Right forelimb (tissue), 1 donor: ENCODE measurements at places on chromosomes 2 and 18.

DNA sequence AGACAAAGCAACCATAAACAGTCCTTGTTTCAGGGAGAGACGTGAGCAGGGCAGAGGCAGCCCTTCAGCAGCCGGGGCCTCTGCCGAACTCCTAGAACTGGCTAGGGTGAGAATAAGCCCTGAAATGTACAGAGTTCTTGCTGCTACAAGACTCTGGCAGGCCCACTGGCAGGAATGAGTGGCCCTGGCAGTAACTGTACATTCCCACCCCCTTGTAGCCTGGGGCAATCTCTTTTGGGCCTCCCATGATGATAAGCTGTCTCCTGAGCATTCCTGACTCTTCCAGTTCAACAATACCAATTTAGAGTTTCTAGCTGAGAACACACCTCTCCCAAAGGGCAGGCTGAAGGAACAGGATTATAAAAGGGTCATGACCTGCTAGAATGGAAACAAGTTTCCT, 54.3 kb downstream of the HAUS1 start:
- DNase-seq = no peak

DNA sequence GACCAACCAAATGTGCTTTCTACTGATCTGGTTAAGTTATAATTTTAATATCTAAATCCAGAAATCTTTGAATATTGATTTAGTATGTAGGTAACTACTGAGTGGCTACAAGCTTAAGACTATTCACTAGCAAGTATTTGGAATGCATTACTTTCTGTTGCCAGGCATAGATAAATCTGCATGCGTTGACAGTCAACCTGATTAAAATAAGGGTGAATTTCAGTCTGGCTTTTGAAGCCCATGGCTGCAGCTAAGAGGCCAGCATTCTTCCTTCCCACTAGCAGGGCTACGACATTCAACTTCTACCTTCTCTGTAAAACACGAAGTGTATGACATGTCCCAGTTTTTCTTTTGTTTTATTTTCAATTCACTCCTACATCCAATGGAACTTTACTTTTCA, 340.6 kb downstream of the EPHA4 start:
- DNase-seq = no peak

- no peak for DNase-seq
These were observed 14.6 kb upstream of the KLHL23 start for GRCh38 chr2:169718930-169719504.

DNA sequence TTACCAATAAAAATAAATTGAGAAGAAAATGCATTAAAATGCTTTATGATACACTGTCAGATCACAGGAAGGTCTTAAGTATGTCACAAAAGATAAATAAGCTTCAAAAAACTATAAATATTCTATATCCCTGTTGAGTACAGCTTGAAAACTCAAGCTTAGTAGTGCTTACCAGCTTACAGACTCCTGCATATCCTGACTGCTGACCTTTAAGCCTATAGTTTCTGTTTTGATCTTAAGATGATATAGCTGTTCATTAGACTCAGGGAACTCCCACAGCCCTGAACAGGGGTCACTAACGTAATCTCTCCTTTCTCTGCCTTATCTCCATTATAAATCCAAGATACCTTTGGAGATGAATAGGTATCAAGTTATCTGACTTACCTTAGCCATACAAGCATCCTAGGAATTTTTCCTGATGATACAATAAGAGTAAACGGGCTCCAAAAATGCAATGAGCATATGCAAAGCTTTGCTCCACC, 93.7 kb upstream of the RBBP8 start:
- no peak for DNase-seq

GRCh38 chr2:202018950-202019349, 14.7 kb upstream of the FZD7 start:
- DNase-seq = no peak

- no peak for DNase-seq
These were observed 304.8 kb upstream of the CCDC68 start for GRCh38 chr18:55264108-55264507.

DNA sequence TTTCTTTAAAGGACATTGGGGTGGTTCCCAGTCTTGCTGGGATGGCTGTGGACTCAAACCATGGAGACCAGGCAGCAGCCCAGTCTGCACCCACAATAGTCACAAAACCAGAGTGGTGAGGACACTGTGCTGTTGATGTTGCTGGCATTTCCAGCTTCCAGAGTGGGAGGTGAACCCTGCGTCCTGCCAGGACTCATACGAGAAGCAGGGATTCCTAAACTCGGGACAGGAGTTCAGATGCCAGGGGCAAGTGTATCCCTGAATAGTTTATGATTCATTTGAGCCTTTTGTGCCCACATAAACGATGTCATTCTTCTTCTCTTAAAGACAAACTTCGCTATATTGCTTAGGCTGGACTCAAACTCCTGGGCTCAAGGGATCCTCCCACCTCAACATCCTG, 62.8 kb downstream of the TCF7L1 start:
- no peak for DNase-seq

DNA sequence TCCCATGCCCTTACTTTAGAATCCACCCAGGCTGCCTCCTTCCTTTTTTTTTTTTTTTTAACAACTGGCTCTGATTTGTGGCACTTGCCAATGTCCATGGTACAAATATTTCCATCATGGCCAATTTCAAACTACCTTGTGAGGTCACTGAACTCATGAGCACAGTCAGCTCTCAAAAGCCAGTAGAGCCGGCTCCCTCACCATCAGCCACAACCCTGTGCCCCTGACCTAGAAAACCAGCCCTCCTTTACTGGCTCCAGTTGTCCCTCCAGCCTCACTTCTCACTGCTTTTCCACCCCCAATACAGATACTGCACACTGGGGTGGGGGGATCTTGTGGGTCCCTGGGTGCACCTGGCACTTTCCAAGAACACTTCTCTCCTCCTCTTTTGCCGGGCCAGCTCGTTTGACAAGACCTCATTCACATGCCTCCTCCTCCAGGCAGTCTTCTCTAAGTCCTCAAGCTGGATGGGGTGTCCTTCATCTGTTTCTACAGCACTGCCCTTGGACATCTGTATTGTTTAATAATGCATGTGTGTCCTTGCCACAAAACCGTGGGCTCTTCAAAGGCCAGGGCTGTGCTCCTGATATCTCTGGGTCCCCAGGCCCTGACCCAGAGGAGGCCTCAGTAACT, 35.5 kb downstream of the SDC1 start:
- DNase-seq = no peak

- no peak for DNase-seq
These were observed 270.4 kb downstream of the LRATD1 start for GRCh38 chr2:14902953-14903352.

- no peak for DNase-seq
These were observed 96.4 kb downstream of the VIT start for GRCh38 chr2:36792951-36793350.

GRCh38 chr2:42150159-42150558, 19.0 kb upstream of the EML4 start:
- no peak for DNase-seq

- DNase-seq = no peak
These were observed 403 bp downstream of the TMEM127 start for GRCh38 chr2:96265349-96265839.

DNA sequence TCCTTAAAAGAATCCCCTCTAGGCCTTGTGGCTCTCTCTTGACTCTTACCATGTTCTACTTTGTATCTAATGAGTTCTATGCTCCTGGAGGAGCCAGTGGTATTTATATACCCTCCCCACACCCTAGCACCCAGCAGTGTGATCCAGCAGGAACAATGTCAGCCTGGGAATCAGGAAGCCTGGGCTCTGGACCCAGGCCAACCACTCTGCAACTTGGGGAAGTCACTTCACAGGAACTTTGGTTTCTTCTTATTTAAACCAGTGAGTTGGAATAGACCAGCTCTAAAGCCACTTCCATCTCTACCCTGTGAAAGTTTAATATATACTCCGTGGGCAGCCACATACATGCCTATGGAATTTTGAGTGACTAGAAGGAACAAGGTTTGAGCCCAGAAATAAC, 11.6 kb upstream of the SPTBN1 start:
- no peak for DNase-seq

DNA sequence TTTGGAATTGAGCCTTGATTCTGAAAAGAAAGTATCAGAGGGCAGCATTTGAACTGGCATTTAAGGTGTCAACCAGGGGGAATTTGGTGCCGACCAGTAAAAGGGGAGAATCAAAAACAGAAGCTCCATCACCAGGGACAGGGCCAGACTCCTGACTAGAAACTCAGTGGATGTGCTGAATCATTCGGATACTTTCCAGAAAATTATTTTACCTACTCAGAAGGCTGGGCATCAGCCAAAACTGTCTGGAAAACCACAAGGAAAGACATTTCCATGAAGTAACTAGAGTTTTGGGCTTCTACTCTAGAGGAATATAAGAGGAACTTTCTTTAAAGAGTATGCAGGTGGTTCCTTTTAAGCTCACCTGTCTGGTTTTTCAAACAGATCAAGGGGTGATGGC, 756.6 kb downstream of the RNF144A start:
- DNase-seq = no peak

GRCh38 chr2:42925742-42926433, 133.5 kb upstream of the HAAO start:
- DNase-seq = peak; percentile 75

- DNase-seq = no peak
These were observed 239.3 kb downstream of the PRKCE start for GRCh38 chr2:45890819-45891218.

DNA sequence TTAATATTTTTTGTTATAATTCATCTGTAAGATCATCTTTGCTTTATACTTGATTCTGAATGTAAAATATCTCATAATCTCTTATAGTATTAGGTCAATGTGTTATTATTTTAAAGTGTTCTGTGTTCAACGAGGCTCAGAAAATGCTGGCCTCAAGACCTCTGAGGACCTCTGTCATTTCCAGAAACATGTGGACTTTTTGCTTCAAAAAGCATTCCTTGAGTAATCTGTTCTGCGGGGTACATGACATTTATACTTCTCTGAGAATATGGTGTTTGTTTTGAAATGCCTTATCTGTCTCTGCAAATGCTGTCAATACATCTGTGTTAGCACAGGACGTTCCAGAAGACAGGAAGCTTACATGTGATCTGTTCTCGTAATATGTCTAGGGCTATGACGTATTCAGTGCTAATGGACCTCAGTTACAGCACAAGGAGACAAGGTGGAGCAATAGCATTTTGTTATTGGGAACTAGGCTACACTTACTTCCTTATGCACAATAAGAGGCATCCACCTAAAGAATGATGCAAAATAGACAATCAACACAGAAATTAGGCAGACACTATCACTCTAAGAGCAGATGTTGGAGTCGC, 37.6 kb upstream of the IL1RL1 start:
- DNase-seq = no peak

DNA sequence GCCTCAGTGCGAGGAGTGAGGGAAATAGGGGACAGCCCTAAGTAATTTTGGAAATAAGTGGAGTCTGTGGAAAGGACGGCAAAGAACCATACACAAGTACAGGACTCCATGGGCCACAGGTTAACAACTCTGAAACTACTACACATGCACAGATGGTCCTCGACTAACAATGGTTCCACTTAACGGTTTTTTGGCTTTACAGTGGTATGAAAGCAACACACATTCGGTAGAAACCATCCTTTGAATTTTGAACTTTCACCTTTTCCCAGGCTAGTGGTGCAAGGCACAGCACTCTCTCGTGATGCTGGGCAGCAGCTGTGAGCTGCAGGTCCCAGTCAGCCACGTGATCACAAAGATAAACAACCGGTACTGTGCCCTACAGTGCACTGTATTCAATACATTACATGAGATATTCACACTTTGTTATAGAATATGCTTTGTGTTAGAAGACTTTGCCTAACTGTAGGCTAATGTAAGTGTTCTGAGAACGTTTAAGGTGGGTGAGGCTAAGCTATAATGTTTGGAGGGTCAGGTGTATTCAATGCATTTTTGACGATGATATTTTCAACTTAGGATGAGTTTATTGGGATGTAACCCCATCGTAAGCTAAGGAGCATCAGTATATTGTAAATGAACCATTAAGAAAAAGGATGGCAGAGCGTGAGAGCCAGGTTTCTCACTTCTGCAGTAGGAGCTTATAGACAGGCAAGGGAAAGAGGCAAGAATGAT, 44.6 kb downstream of the TBC1D8 start:
- DNase-seq = no peak

- no peak for DNase-seq
These were observed 61.4 kb downstream of the BCL2L11 start for GRCh38 chr2:111182121-111182520.

DNA sequence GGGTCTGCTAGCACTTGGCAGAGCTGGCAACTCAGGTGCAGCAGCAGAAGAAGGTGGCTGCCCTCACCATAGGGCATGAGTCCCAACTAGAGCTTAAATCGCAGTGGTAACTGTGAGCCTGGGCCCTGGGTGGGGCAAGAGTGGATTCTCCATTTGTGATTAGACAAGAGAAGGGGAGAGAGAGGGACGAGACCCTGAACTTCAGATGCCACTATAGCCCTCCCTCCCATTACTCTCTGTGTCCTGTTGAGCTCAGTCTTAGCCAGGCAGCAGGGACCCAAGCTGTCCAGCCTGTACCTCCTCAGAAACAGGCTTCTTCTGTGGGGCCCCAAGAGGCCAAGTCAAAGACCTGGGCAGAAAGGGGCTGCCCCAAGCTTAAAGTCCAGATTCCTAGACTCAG, 69.7 kb upstream of the B3GNT7 start:
- DNase-seq = no peak

- DNase-seq = no peak
These were observed 31.8 kb downstream of the AFF3 start for GRCh38 chr2:100110614-100111000.

DNA sequence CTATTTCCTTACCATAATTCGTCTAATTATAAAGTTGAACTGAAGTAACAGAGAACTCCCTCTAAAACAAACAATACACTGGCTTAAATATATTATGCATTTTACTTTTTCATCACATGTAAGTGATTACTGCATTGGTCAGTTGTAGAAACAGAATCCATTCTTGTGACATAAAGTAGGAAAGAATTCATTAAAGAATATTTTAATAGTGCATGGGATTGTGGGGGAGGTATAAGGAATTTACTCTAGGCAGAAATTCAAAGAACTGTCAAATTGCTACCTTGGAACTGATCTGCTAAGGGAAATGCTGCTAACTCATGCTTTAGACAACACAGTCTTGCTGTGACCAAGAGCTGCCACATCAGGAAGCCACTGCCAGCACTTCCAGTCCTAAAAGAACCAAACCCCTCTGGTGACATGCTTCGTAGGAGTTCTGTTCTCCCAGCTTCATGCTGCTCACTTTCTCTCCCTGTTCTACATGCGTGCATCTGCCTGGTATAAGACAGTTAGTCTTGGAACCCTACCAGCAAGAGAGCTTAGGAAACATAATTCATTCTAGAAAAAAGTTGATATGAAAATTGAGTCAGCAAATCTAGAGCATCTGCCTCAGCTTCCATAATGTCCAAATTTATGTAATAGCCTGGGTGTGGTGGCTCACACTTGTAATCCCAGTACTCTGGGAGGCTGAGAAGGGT, 1137.6 kb upstream of the NXPH2 start:
- no peak for DNase-seq

DNA sequence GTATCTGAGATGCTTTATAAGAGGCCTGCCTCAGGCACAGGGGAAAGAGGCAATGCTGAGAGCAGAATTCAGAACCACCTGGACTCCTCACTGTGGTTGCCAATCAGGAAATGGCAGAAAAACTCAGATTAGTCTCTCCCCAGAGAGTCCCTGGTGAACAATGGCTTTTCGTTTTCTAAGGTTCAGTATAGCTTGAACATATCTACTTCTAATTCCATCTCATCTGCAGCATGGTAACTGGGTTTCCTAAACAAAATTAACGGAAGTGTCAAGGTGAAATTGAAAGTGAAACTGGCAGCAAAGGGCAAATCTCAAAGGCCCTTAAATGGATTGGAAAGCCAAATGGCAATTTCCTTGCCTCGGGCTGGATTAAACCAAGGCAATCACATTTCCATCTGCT, 480.2 kb upstream of the ACVR2A start:
- no peak for DNase-seq
